ENCODE measurements at places on chromosomes 11 and 22.

DNA sequence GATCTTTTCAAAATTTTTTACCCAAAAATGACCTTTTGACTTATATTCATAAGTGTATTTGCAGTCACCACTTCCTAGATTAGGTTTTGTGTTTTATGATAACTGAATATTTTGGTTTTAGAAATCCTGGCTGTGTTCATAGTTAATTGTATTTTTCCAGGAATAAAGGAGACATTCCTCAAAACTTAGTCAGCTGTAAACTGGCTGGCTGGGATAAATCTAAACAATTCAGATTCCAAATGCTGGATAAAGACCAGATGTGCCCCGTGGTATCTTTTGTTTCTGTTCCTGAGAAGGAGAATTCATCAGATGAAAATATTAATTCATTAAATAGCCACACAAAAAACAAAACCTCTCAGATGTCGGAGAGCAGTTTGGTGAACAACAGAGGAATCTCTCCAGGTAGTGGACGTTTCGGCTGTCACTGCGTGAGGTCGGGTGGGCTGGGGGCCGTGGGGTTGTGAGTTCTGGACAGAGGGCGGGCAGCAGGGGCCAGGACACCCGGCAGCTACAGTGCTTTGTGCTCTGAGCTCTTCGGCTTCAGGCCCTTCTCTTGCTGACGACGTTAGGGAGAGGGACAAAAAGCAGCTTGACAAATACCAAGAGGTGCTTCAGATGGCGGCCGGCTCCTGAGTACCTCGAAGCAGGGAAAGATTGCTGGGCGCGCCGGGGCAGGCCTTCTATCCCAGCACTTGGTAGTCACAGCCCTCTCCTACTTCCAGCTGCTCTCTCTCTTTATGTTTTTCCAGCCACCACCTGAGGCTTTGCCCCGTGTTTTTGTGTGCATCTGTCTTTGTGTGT lies 24.6 kb downstream of the MOV10L1 start:
- no peak for DNase-seq

GRCh38 chr22:20212754-20213699 lies 55.1 kb downstream of the RTN4R start:
- DNase-seq = no peak

DNA sequence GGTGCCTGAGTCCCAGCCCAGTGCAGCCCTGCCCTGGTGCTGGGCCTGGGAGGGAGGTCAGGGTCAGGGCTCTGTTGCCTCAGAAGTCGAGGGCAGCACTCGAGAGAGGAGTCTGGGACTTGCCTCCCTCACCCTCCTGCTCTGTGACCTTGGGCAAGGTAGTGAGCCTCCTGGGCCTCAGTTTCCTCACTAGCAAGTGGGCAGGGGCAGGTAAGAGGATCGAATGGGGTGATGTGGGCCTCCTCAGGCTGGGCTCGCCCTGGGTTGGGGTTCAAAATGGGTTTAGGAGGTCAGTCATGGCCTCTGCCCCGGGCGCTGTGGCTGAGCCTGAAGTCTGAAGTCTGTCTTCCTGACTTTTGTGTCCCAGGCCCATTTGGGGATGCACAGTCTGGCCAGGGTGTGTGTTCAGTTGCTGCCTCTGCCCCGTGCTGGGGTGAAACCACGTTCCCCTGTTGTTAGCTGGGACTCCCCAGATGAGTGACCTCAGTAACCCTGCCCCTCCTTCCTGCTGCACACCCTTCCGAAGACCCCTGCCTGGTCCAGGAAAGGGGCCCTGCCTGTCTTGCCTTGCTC lies 40.9 kb upstream of the CELSR1 start:
- no peak for DNase-seq

DNA sequence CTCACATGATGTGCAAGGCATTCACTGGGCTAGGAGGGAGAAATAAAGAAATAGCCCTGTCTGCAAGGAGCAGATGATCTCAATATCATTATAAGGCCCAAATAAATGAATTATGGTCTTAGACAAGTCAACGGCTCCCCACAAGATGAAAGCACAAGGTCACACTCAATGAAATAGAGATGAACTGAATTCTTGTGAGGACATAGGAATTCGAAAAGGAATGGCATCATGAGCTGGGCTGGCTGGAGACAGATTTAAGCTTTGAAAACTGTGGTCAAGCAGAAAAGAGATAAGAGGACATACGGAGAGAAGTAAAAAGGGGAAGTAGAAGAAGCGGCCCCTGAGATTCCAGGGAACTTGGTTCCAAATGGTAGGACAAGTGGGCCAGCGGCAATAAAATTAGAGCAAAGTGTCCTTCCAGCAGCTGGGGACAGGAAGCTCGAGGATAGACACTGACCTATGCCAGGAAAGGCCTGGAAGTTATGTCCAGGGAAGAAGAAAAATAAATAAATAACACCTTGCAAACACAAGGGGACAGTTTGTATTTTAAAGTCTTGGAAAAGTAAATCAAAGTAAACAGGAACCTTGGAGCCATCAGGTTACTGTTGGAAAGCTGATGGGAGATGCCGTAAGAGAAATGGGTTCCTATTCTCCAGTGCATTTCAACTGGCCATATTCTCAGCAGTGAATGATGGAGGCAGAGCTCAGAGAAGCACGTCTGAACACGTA lies 37.8 kb downstream of the GALNT18 start:
- no peak for DNase-seq

DNA sequence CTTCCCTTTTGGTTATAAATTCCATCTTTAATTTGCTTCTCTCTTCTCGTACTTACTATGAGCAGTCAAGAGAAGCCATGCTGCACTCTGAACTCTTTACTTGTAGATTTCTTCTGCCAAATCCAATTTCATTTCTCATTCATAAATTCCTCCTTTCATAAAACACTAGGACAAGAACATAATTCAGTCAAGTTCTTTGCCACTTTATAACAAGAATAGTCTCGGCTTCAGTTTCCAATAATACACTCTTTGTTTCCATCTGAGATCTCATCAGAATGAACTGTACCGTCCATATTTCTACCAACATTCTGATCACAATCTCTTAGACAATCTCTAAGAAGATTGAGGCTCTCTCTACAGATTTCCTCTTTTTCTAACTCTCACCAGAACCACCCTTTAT lies 25.1 kb downstream of the IZUMO1R start:
- no peak for DNase-seq

- DNase-seq = no peak
Observed at GRCh38 chr11:120272303-120272702, 32.4 kb downstream of the POU2F3 start.

DNA sequence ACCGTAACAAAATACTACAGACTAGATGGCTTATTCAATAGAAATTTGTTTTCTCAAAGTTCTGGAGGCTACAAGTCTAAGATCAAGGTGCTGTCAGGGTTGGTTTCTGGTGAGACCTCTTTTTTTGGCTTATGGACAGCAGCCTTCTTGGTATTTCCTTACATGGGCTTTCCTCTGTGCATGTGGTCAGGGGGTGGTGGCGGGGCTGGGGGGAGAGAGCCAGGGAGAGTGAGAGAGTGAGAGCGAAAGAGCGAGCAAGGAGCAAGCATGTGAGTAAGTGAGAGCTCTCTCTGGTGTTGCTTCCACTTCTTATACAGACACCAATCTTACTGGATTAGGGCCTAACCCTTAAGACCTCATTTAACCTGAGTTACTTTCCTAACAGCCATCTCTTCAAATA lies 181.5 kb downstream of the TMEM135 start:
- DNase-seq = no peak

GRCh38 chr11:121659811-121660210 lies 207.0 kb upstream of the SORL1-AS1 start:
- no peak for DNase-seq

DNA sequence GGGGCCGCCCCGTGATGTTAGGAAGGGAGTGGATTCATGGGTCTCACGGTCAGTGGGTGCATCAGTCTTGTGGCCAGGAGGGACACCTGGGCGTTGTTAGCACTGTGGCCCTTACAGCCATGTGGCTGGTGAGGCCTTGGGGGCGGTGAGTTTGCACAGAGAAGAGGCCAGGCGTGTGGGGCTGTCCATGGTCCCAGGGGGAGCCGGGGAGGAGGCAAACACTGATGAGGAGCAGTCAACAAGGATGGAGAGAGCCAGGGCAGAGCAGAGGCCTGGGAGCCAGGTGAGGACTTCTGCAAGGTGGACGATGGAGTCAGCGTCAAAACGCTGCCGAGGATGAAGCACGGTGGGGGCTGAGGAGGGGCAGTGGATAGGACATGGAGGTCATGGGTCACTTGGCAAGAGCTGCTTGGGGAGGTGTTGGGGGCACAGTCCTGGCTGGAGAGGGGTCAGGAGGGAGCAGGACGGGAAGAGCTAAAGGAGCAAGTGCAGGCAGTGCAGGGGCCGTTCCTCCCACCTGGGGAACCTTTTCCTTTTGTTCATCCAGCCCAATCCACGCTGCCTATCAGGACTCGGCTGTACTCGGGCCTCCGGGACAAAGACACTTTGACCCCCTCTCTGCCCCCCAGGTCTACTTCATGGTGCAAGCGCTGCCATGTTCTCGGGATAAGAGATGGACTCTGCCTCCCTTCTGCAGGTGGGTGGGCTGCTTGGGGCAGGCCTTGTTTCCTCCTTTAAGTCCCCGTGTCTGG lies 801.1 kb downstream of the TBC1D22A start:
- no peak for DNase-seq

- no peak for DNase-seq
Observed at GRCh38 chr11:76787911-76788596, 4.9 kb downstream of the TSKU start.
